Right forelimb (tissue), 1 donor: ENCODE measurements at places on chromosomes 2 and 18.

DNA sequence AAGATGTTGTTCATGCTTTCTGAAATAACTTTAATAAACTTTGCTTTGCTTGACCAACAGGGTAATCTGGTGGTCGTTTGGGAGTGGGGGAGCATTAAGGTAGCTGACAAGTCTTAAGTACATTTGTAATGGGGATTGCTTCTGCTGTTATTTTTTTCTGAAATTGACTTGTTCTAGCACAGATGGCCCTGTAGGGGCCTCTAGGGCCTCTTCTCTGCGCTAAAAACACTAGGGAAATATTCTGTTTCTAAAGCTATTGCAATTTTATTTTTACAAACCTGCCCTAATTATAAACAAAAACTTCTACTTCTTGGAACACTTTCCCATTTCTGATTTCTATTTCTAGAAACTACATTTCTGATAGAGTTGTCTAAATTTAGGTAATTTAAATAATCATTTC is 191.3 kb upstream of the KCNJ3 start:
- DNase-seq, result no peak

GRCh38 chr18:57947117-57947516 is 96.9 kb upstream of the NEDD4L start:
- DNase-seq, result no peak

- no peak for DNase-seq
Measured at GRCh38 chr18:13501891-13502290, 224.5 kb downstream of the FAM210A start.

DNA sequence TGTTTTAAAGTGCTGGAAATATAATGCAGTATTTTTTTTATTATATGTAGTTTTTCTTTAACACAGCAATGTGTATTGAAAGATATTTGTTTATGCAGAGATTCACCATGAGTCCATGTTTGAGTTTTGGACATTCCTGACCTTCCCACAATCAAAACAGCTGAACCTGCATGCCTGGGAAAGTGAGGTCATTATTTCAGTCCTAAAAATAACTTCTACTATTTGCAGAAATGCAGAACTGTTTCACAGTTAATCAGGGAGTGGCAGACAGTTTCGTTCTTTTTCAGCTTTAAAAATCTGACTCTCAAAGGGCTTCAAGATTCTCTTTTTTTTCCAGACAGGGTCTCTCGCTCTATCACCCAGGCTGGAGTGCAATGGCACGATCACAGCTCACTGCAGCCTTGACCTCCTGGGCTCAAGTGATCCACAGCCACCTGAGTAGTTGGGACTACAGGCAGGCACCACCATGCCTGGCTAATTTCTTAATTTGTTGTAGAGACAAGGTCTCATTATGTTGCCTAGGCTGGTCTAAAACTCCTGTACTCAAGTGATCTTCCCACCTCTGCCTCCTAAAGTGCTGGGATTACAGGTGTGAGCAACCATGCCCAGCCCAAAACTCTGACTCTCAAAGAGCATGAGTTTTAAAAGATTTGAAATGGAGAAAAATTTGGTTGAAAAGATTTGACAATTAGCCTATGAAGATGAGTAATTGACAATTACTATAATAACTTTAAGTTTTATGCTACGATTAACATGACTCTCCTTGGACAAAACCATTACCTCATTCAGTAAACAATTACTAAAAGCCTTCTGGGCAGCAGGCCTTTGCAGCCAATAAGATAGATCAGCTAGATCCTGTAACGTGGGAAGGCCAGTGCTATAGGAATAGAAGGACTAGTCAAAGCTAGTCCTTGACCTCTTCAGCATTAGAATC is 5.0 kb upstream of the MYL12B start:
- DNase-seq, result no peak

DNA sequence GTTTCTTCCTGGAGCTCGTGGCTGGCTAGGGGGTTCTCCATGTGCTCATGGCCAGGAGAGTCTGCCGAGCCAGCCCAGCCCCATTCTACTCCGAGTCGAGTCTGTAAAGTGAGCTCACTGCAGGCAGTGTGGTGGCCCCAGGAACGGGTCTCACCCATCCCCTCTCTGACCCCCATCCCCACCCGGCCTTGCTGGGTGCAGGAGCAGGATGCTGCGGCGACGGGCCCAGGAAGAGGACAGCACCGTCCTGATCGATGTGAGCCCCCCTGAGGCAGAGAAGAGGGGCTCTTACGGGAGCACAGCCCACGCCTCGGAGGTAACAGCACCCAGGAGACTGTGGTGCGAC is 1.4 kb downstream of the ANO7 start:
- no peak for DNase-seq

DNA sequence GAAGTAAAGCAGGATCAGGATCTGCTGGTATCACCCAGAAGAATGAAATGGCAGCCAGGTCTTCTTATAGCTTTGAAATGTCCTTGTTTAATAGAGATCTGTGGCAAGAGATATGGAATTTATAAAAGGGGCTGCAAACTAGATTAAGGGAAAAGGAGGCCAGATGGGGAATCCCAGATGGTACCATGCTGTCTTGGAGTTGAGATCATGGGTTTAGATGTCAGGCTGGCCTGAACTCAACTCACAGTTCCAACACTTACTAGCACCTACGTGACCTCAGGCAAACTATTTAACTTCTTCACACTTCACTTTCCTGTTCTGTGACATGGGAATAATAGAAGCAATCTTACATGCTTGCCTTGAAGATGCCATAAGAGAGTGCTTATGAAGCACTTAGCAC is 188.2 kb downstream of the ALK start:
- no peak for DNase-seq

- no peak for DNase-seq
Measured at GRCh38 chr2:241534293-241534692, 24.3 kb upstream of the BOK start.

DNA sequence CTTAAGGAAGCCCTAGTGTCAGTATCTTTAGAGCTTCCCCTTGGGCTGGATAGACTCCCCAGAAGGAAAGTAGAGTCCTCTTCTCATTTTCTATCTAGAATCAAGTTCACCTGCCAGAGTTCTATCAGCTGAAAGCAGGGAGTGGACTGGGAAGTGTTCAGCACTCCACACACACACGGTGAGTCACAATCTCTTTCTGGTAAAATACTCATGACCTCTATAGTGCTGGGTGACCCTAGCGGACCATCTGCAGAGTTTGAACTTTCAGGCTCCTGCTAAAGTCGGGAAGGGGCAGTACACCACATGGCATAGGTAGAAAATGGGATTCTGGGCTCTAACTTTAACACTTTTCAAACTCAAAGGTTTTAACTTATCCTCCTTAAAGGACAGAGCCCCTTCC is 43.3 kb downstream of the SAP130 start:
- no peak for DNase-seq

GRCh38 chr2:130251873-130252620 is 53.8 kb upstream of the TUBA3E start:
- no peak for DNase-seq

DNA sequence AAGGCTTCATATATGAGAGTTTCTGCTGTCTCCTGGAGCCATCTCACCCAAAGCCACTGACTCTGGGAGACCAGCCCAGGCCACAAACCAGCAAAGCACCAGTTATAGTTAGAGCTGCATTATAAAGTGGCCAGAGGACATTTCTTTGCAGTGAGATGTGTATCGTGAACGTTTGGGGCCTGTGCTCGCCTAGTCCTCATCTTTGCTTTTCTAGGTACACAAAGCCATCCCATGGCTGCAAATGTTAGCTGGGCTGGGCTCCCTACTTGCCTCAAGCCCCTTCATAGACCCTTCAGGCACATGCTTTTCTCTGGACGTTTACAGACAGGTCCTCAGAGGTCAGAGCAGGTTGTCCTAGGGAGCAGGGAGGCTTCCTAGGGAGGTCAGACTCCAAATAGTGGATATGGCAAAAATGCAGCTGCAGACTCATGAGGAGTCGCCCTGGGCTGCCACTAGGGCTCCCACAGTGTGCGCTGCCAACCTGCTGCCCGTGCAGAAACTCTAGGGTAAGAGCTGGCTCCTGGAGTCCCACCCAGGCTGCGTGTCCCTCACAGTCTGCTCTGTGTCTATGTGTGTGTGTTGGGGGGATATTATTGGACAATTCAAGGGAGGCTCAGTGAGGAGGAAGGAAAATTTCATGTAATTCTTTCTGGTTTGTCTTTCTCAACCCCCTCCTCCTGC is 141.0 kb downstream of the RPIA start:
- no peak for DNase-seq

GRCh38 chr2:34229998-34230397 is 630.9 kb upstream of the FAM98A start:
- no peak for DNase-seq

DNA sequence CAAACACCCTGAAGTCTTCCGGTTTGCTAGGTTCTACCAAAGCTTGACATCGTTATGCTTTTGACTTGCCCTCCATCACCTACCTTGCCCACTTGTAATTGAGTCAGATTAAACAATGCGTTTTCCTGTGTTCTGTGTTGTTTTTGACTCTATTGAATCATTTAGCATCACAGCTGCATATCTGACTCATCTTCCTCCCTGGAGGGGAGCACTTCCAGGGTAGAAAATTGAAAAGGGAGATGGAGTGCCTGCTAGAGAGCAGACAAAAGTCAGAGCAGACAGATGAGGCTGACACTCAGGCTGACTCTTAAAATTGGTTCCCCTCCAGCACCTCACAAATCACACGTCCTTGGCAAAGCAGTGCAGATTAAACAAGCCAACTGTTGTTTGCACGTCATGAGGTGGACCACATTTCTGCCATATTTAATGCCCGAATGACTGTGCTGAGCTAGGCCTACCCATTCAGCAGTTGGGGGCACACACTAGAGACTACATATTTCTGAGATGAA is 2.2 kb downstream of the MPP4 start:
- no peak for DNase-seq

DNA sequence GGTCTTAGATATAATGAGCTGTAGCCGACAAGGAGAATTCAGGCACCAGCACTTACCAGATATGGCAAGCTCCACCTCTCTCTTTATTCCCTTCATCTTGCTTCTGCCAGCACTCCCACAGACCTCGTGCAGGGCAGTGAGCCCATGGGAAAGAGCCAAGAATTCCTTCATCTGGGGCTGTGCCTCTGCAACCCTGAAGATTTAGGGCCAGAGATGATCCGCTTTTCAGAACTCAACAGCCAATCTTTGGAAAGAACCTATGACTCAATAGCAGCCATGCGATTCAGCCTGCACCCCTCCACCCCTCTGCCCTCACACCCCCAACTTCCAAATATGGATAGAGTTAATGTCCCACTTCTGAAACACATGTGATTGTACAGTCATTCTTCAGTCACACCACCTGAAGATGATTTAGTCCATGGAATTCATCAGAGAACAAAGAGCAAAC is 533.7 kb upstream of the TNP1 start:
- DNase-seq, result no peak

DNA sequence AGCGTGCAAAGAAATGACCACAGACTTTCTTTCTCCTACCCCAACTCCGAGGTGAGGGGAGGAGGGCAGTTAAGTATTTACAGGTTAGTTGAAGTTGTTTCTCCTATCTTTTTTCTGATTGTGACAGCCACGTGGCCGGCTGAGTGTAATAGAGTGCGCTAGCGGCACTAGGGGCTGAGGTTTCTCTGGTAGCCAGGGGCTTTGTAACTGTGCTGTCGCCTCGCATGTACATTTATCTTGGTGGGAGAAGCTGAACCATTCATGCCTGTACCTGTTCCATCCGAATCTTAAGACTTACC is 214.1 kb upstream of the STON1 start:
- DNase-seq, result no peak

- no peak for DNase-seq
Measured at GRCh38 chr2:31268344-31268743, 34.4 kb downstream of the EHD3 start.

DNA sequence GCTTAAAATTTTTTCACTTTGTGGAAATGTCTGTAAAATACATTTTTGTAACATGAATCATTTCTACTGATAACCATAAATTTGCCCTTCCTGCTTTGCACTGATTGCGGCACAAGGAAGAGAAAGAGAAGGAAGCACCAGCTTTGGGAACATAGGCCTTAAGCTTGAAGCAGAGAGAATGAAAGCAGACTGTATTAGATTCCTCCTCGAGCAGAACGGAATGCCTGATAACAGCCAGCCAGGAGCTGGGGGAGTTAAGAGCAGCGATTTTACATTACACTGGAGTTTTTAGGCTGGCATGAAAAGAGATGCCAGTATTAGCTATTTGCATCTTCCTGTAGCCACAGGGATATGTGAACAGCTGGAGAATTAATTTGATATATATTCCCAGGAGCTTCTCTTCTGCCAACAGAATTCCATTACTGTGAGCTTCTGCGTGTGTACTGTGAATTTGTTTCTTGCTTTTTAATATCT is 33.5 kb downstream of the CRIM1 start:
- DNase-seq, result no peak

DNA sequence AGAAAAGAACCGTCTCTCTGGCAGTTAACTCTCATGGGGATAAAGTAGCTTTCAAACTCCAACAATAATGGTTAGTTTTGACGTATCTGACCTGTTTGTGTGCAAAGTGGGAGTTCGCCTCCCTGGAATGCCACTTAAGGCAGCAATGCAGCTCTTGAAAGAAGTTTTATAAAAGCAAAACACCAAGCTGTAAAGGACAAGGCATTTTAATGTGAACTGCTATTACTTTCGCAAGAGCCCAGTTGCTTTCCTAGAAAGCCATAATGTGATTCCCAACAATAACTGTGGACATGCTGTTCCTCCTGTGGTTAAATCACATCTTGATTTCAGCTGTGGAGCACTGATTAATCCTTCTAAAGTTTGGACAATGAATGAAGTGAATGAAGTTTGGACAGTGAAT is 303.7 kb downstream of the PTPRM start:
- DNase-seq, result no peak

DNA sequence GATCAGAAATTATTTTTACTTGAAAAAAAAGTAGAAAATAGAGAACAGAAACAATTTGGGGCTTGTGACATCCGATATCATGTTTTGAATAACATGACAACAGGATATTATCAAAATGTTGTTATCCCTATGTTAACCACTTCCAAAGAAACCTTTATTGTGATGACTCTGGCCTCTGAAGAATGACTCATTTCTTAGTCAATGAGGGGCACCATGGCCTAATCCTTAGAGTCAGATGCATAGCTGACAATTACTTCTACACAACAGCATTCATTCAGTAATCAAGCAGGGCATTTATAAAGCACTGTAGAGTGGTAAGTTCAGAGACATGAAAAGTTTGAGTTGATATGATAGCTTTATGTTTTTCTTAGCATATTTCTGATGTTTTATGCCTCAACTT is 703.0 kb downstream of the RNF144A start:
- no peak for DNase-seq

DNA sequence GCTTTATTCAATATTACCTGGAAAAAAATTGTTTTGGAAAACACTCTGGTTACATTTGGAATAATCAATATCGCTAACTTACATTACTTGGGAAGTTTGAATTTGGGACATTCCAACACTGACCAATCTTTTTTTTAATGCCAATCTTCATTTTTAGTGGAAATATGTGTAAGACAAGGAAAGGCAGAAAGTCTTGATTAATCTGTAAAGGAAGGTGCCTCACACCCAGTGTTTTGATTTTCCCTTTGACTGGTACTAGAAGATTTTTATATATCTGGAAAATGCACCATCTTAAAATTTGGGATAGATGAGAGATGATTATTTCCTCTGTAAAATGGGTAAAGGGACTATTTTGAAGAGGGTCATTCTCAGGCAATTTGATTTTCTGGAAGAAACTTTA is 879.2 kb upstream of the ZEB2 start:
- DNase-seq, result no peak
